Hepatocyte (in vitro differentiated cells): ENCODE measurements at places on chromosomes 16 and 17.

GRCh38 chr16:79041206-79041605 lies 559.3 kb downstream of the MAF start:
- no peak for DNase-seq

GRCh38 chr16:27826081-27826892 lies 237.2 kb downstream of the GSG1L start:
- no peak for DNase-seq

GRCh38 chr17:71986886-71987285 lies 133.9 kb upstream of the SOX9 start:
- DNase-seq: no peak

GRCh38 chr16:49078571-49078970 lies 203.1 kb downstream of the CBLN1 start:
- no peak for DNase-seq

- DNase-seq: peak; percentile 1
Observed at GRCh38 chr17:19408346-19408710, 2.7 kb upstream of the RNF112 start.

DNA sequence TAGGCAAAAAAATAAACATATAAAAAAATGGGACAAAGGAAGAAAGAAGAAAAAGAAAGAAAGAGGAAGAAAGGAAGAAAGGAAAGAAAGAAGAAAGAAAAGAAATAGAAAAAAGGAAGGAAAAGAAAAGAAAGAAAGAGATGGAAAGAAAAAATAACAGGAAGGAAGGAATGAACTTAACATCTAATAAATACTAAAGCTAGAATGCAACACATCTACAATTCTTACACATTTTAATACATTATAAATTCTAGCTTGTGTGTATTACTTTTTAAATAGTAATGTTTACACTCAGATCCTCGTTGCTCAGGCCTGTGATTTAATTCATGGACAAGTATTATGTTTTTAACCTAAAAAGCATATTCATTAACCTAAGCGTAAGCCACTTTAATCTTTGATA lies 703.0 kb upstream of the KIF2B start:
- no peak for DNase-seq

DNA sequence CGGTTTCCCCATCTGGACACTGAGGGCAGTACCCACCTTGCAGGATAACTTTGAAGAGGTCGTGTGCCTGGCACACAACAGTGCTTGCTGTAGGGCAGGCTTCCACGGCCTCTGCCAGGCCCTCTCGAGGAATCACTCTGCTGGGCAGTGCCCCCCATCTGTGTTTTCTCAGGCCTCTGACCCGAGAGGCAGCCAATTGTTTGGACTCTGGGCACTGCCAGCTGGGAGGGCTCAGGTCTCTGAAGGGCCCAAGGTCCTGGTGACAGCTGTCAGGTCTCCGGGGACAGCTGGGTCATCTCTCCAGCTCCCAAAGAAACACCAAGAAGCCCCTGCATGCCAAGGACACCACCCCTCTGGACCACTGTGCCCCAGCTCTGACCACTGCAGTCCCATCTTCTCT lies 1.0 kb upstream of the RAB26 start:
- DNase-seq: no peak

- no peak for DNase-seq
Observed at GRCh38 chr17:6521586-6521985, 34.8 kb downstream of the PITPNM3 start.

DNA sequence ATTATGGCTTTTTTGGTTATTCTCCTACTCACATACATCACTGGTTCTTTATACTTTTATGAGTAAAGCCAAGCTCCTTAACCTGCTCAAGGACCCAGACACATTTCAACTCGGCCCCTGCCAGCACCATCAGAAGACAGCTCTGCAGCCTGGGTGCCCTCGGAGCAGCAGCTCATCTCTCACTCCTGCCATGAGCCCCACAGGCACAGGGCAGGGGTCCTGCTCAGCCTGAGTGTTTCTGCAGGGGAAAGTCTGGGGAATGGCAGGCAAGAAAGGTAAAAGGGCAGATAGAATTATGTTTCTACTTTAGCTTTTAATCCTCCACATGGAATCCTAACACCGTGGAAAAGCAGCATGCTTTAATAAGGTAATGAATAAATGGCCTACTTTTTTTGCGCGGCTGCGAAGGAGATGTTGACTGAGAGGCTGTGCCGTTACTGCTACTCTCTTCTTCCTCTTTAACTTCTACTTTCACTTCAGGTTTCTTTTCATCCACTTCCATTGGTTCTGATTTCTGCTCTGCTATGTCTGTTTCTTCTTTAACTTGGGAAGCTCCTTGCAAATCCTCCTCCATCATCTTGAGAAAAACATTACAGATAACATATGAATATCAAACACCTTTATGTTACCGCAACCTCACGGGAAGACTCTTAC lies 50.1 kb upstream of the TRAP1 start:
- no peak for DNase-seq

- DNase-seq: peak; percentile 28
Observed at GRCh38 chr17:37642681-37643080, 565 bp downstream of the DDX52 start.

GRCh38 chr17:10144456-10144855 lies 54.0 kb downstream of the GAS7 start:
- DNase-seq: no peak

DNA sequence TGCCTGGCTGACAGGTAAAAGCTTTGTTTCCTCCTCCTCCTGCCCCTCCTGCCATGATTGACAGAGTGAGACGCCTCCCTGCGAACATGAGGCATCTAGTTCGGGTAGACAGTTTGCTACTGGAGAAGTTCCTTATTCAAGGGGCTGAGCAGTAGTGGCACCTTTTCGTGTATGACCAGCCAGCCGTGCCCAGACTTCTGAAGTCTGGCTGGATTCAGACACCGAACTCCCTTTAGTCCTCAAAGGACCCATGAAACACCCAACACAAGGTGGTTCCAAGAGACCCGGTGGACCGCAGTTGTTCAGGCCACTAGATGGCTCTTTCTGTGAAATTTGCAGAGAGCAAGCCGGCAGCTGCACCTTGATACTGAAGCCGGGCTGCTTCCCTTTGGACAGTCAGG lies 192.8 kb downstream of the XYLT1 start:
- peak; percentile 61 for DNase-seq

GRCh38 chr16:12708266-12708665 lies 95.4 kb downstream of the CPPED1 start:
- no peak for DNase-seq

- DNase-seq: no peak
Observed at GRCh38 chr17:77647531-77647930, 311.0 kb upstream of the TNRC6C start.

DNA sequence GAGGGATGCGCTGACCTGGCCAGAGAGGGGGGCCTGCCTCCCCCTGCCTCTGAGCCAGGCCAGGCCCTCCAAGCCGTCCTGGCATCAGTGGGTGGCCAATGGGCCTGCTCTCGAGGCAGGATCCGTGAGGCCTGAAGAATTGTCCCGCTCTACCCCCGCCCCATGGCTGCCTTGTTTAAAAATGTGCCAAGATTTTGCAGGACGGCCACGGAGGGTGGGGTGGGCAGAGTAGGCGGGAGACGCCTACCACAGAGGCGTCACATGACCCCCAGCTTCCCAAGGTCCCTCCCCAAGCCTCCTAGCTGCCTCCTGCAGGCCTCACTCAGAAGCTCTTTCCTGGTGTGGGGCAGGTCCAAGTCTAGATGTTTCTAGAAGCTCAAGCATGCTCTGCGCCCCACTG lies 69.5 kb downstream of the ENGASE start:
- DNase-seq: no peak

GRCh38 chr16:76970745-76971099 lies 220.3 kb upstream of the MON1B start:
- DNase-seq: no peak

GRCh38 chr17:49298371-49298976 lies 63.6 kb downstream of the ZNF652 start:
- DNase-seq: no peak
